HS-27A (cell line): ENCODE measurements at places on chromosomes 4 and X.
A peak's percentile ranks its signal among the peaks of the same experiment; 100 is the strongest.

DNA sequence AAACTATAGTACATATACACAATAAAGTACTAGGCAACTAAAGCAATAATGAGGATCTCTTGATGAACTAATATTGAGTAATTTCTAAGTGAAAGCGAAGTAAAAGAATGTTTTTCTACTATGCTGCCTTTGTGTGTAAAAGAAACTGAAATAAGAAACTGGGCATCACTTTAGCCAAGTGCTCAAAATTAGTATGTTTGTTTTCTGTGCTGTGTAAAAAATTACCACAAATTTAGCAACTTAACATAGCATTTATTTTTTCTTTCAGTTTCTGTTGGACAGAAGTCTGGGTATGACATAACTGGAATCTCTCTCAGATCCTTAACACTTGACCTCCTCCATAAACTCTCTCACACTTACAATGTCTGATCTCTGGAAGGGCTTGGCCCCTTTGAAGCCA lies 687.1 kb upstream of the MAGEB2 start:
- no peak for DNase-seq

DNA sequence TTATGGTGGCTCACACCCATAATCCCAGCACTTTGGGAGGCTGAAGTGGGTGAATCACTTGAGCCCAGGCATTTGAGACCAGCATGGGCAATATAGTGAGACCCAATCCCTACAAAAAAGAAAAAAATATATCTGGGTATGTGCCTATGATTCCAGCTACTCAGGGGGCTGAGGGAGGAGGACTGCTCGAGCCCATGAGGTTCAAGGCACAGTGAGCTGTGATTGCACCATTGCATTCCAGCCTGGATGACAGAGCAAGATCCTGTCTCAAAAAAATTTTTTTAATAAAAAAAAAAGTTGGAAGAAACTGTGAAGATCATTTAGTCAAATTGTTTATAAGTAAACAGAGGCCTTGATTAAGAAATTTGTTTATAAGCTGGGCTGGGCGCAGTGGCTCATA lies 39.7 kb downstream of the KLHL8 start:
- DNase-seq, result no peak

GRCh38 chrX:57074458-57074857 lies 46.9 kb downstream of the SPIN2B start:
- DNase-seq, result no peak

DNA sequence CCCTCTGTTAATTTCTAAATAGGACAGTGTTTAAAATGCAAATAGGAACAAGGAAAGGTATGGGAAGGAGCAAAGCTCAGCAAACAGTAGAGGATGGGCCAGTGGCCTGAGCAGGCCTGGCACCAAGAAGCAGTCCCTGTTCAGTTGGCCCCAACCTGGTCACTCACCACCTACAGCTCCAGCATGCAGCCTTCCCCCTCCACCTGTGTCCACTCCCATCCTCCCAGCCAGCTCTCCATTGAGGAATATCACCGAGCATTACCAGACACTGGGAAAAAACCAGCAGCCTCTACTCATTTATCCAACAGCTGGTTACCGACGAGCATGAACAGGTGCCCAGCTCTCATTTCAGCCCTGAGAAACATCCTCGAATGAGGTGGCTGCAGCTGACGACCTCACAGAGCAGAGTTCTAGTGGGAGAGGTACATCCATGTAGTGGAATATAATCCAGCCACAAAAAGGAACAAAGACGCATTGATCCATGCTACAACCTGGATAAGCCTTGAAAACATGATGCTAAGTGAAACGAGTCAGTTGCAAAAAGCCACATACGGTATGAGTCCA lies 25.6 kb downstream of the CD99L2 start:
- DNase-seq, result no peak

DNA sequence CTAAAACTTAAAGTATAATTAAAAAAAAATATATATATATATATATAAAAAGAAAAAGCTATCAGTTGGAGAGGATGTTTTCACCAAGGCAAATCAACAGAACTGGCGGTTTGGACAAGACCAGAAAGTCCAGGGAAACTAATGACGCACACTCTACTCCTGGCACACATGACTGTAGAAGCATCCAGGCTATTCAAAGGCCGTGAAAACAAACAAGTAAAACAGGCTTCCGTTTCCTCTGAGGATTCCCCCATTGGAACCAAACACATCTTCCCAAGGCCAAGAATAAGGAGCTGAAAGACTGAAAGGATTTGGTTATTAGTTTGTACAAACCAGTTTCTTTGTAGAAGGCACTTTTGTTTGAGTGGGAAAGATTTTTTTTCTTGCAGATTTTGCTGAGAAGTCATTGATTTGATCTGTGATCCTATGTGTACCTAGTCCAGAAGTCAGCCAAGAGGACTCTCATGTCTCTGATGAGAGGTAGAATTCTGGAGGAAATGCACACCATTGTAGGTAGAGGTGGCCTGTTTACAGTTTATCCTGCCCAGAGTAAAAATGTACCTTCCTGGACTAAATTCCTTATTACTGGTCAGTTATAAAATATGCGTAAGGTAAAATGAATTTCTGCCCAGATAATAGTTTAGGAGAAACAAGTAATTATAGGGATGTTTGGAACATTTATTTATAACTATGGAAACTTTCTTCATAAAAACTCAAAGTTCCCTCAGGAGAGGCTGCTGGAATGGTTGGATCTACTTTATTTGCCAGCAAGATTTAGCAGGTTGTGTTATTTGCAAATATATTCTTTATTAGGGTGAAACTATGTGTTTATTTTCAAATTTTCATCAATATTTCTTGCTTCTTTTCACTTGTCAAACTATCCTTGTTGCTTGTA lies 66.5 kb downstream of the DMP1 start:
- DNase-seq, result no peak

DNA sequence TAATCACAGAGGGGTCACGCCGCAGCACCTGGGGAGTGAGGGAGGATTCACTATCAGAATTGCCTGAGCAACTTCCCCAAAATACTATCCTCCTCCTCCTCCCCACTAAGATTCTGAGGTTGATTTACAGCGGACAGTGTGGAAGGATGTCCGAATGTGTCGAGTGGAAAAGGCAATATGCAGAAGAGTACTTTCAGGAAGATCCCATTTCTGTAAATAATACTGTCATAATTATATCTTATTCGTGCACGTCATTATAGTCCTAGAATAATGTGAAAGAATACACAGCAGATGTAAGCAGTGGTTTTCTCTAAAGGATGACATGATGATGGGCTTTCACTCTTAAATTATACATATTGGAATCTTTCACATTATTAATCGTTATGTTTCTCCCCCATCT lies 149.8 kb upstream of the NOCT start:
- no peak for DNase-seq

DNA sequence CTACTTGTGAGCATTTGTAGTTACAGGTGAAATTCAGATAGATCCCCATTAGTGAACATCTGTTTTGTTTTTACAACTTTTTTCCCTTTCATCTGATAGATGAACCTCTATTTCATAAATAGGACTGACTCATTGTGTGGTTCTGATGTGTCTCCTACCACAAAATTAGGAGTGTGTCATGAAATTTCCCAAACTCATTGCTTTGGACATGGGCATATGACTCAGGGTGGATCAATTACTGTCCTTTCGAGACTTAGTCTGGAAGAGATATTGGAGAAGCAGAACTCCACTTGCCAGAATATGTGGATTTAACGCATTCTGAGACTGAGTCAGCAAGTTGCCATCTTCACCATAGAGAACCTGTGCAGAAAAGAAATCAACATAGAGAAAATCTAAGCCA lies 53.5 kb upstream of the PCDH10 start:
- peak; percentile 4 for DNase-seq

DNA sequence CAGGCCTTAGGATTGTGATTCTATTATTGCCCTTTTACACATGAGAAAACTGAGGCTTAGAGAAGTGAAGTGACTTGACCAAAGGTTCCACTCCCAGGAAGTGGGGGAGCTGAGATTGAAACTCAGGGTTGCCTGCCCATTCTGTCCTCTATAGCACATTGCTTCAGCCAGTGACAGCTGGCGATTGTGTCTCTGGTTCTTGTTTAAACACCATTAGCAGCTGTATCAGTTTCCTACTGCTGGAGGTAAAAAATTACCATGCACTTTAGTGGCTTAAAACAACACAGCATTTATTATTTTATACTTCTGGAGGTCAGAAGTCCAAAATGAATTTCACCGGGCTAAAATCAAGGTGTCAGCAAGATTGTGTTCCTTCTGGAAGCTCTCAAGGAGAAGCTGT lies 205.8 kb upstream of the MAMLD1 start:
- no peak for DNase-seq

DNA sequence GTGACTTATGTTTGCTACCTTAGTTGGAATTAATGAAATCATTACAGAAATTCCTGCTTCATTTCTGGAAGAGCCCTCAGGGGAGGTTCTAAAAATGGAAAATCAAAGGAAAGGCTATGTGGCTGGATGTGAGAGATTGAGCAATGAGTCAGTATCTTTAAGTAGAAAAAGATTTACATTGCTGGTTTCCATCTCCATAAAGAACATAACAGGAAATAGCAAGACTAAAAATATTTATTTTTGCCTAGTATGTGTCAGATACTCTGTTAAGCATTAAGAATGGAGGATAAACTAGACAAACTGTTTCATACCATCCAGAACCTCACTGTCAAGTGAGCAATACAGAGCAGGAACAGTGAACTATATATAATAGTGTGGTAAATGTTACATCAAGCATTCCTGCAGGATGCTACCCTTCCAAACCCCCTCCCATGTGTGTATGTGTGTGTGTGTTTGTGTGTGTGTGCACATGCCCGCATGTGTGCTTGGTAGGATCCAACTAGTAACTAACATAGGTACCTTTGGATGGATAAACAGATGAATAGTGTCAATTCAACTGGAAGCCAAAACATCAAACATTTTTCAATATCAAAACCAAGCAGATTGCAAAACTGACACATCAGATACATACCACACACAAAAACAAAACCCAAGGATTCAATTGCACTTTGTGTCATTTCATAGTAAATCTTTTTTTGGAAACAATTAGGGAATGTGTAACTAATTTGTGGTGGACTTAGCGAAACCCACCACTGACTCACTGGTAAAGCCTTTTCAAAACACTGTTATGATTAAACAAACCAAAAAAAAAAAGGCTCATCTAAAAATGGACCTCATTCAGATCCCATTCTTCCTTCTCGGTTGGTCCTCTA lies 223.4 kb downstream of the SHROOM3 start:
- peak; percentile 30 for DNase-seq

GRCh38 chr4:187354740-187355139 lies 631.1 kb upstream of the FAT1 start:
- no peak for DNase-seq

DNA sequence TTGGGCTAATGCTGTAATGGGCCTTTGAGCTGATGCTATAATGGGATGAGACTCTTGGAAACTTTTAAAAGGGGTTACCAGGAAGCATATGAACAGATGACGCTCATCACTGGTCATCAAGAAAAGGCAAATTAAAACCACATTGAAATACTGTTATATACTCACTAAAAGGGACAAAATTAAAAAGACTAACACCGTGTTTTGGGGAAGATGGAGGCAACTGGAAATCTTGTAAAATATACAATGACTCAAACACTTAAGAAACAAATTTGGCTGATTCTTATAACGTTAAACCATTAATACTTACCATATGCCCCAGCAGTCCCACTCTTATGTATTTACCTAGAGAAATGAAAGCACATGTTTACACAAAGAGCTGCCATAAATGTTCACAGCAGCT lies 207.2 kb upstream of the GPRIN3 start:
- DNase-seq, result no peak

- DNase-seq, result no peak
These were observed 534.6 kb downstream of the PPARGC1A start for GRCh38 chr4:23355258-23355657.

DNA sequence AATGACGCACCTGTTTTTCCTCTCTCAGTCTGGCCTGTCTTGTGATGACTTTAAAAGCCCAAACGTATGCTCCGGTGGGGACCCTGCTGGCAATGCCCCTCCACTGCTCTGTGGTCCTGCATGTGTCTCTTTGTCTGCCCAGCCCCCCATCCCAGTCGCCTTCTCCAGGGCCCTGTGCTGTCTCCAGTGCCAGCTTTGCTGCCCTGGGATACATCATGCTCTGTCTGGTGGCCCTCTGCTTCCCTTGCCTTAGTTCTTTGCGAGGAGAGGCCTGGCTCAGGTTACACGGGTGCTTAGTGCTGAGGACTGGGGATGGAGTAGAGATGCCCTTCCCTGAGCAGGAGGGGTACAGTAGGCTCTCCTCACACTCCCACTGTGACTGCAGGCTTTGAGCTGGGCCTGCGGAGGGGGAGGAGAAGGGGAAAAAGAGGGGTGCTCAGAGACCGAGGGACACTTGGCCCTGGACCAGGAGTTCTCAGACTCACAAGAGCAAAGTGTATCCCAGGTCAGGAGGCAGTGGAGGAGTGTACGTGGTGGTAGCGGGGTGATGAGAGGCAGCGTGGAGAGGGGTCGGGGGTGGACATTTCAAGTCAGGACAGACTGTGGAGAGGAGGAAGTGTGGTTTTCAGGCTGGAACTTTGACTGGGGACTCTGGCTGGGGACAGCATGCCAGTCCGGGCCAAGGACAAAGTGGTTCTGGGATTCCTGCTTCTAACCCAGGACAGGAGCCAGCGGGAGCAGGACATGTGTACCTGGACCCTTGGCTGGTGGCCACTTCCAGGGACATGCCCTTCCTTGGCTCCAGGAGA lies 2.8 kb downstream of the APLN start:
- DNase-seq, result no peak

GRCh38 chr4:125313989-125314667 lies 627 bp upstream of the FAT4 start:
- DNase-seq, result no peak

GRCh38 chr4:972651-973424 lies 531 bp downstream of the DGKQ start:
- no peak for DNase-seq

- DNase-seq, result no peak
These were observed 207.9 kb upstream of the ANXA3 start for GRCh38 chr4:78343682-78344081.

GRCh38 chrX:50751091-50751490 lies 62.9 kb downstream of the SHROOM4 start:
- no peak for DNase-seq

- peak; percentile 34 for DNase-seq
These were observed 29.3 kb upstream of the FAM47C start for GRCh38 chrX:36978886-36979285.

DNA sequence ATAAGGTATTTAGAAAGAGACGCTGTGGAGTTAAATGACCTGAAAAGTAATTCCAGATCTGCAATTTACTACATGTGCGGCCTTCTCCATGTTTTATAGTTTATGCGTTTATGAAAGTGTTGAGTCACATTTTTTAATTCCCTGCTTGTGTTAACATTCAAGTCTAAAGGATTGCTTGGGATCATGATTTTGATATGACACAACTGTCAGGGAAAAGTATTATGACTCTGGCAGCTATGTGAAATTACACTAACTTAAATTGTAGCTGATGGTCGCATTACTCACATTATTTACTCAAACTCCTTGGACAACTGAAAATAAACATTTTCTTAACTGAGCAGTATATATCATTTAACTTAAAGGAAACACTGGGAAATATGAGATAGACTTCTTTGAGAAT lies 14.3 kb upstream of the GABRB1 start:
- no peak for DNase-seq

- no peak for DNase-seq
These were observed 141.2 kb downstream of the DHX15 start for GRCh38 chr4:24443200-24443599.

- DNase-seq, result no peak
These were observed 102.1 kb downstream of the UCHL1 start for GRCh38 chr4:41358647-41359421.

GRCh38 chrX:1273896-1274295 lies 5.3 kb downstream of the CSF2RA start:
- no peak for DNase-seq

GRCh38 chr4:5125321-5125720 lies 74.0 kb downstream of the STK32B start:
- DNase-seq, result no peak
